Hematopoietic multipotent progenitor cell (in vitro differentiated cells): ENCODE measurements at places on chromosomes 2 and 18.

DNA sequence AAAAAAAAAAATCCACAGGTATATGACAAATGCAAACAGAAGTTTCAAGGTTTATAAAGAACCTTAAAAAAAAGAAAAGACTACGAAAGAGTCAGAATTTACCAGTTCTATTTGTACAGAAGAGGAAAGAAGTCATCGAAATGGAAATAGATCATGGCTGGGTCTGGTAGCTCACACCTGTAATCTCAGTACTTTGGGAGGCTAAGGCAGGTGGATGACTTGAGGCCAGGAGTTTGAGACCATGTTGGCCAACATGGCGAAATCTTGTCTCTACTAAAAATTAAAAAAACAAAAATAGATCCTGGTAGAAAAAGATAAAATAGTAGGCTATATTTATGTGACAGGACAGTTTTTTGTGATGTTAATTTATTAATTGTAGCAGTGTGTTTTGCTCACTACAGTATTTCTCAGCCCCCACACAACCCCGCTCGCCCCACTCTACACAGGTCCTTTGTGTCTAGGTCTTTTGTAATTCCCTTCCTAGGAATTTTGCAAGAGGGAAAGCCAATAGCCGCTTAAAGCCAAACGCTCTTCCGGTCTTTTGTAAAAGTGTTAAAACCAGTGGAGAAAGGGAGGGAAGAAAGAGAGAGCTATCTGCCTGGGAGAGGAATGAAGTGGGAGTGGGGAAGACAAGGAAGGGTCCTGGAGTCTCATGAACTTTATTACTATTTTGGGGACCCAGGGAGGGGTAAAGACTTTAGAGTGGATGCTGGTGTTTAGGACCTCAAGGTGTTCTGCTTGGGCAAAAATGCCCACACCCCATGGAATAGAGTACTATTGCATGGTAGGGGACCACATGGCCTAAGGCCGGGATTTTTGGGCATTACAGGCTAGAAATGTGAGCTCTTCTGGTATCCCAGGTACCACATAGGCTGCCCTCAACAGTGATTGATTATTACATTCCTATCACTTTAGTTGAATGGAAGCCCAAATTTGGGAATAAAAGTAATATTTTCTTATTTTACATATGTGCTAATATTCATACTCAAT lies 59.4 kb upstream of the XPO1 start:
- DNase-seq = no peak

GRCh38 chr18:11985586-11985985 lies 4.3 kb downstream of the IMPA2 start:
- DNase-seq = no peak

DNA sequence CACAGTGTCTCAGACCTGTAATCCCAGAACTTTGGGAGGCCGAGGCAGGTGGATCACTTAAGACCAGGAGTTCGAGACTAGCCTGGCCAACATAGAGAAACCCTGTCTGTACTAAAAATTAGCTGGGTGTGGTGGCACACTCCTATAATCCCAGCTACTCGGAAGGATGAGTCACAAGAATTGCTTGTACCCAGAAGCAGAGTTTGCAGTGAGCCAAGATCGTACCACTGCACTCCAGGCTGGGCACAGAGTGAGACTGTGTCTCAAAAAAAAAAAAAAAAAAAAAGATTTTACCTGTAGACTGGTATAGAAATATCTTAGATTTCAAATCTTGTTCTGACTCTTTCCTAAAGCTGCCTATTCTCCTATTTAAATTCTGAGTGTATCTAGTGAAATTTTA lies 7.2 kb upstream of the KLHL29 start:
- DNase-seq = no peak

- DNase-seq = no peak
Observed at GRCh38 chr18:9919564-9920232, 5.9 kb downstream of the VAPA start.

GRCh38 chr18:23617412-23618014 lies 31.2 kb upstream of the NPC1 start:
- DNase-seq = no peak

DNA sequence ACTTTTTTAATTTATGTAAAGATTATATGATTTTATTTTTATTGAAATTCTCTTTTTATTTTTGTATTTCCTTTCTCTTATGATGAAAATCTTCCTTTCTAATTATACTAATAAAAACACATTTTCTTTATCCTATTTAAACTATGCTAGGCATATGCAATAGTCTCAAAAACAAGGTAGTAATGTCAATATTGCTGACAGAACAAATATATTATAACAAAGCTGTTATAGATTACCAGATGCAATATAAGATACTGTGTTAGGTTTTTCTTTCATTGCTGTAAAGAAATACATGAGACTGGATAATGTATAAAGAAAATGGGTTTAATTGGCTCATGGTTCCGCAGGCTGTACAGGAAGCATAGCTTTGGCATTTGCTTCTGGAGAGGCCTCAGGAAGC lies 631.2 kb upstream of the SOX11 start:
- DNase-seq = no peak

GRCh38 chr2:166074430-166074829 lies 53.4 kb downstream of the SCN1A start:
- no peak for DNase-seq

GRCh38 chr2:134148843-134149472 lies 104.9 kb upstream of the MGAT5 start:
- DNase-seq = no peak

DNA sequence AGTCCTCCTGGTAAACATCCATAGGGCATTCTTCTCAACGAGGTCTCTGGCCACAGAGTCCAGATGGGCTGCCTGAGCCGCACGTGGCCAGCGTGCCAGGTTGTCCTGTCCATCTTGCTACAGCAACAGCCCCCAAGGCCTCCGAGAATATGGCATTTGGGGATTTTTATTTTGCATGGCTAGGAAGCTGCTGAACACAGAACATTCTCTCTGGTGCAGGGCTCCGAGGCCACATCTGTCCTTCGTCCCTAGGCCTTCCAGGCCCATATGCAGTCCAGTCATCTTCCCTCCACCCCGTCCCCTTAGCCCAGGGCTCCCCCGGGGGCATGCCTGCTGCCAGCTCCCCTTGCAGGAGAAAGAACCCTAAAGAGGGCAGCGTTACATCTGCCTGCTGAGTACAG lies 2.3 kb downstream of the HDAC4 start:
- DNase-seq = no peak

DNA sequence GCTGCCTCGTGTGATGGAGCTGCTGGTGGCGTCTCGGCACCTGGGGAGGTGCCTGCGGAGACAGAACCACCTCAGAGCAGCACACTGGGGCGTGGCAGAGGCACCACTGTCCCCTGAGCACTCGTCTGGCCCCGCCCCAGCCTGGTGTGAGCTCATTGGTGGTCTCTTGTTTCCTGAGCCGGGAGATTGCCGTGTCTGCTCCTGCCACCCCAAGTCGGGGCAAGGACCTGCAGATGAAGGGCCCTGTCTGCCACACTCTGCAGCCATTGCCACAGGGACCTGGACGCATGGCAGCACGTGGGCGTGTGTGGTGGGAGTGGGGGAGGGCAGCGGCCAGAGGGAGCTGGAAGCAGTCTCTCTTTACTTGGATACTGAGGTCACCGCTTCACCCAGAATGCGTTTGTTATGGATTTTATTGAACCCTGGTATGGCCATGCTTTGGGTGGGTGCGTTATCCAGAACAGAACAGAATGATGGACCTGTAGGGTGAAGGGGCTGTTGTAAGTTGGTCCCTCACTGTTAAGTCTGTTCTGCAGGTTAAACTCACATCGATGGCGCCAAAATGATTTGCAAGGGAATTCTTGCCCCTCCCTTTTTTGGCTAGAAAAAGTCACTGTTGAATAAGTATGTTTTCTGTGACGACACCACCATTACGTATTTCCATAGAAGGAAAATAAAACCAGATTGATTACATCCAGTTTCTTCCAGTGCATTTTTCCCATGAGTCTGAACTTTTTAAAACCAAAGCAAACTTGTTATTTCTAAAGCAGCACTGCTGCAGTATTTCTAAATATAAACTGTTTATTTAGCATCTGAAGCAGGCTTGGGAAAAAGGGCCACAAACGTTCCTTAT lies 92.0 kb downstream of the USP40 start:
- no peak for DNase-seq

- no peak for DNase-seq
Observed at GRCh38 chr2:44929735-44930273, 11.7 kb upstream of the SIX3 start.

GRCh38 chr2:128668946-128669345 lies 350.3 kb upstream of the HS6ST1 start:
- no peak for DNase-seq

DNA sequence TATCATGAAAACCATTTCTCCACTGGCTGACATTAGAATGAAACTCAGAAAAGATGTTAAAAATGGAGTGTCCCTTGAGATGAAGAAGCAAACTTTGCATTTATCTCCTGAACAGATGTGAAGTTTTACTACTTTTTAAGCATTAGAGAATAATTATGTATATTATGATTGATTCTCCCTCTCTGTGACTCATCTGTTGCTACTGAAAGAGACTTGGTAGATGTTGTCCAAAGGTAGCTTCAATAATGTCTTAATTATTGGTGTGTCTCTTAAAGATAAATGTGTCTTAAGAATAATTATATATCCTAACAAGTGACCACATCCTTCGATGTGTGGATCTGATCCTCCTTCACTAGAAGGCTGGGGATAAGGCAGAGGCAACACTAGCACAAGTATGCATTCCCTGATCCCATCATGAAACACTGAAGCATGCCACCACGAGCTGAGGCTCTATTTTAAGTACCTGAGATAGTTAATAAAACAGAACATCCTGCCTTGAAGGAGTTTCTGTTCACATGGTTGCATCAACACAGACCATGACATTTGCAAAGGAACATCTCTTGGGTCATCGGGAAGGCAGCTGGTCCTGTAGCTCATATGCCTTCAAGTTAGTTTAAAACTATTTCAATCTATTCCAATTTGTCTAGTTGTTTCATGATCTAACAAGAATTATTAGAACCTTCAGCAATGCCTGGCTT lies 15.5 kb downstream of the RND3 start:
- DNase-seq = no peak

- no peak for DNase-seq
Observed at GRCh38 chr18:70256994-70257393, 31.9 kb upstream of the SOCS6 start.

DNA sequence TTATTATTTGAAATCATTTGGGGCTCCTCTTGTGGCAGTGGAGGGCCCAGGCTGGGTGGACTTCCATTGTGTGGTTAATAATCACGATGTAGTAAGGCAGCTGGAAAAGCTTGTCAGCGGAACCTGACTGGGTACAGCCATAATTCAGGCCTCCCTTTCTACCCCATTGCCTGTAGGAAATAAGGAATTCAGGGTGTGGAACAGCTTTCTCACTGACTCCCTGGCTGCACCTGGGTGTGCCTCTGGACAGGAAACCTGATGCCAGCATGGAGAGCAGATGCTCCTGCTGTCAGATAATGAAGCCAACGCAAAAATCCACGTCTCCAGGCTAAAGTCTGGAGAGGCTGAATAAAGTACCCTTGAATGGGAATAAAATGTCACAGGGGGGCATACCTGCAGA lies 44.2 kb downstream of the LYPD6B start:
- DNase-seq = no peak

GRCh38 chr2:3325458-3326181 lies 52.0 kb downstream of the EIPR1 start:
- DNase-seq = no peak

GRCh38 chr18:74310411-74310810 lies 5.2 kb upstream of the C18orf63 start:
- no peak for DNase-seq

DNA sequence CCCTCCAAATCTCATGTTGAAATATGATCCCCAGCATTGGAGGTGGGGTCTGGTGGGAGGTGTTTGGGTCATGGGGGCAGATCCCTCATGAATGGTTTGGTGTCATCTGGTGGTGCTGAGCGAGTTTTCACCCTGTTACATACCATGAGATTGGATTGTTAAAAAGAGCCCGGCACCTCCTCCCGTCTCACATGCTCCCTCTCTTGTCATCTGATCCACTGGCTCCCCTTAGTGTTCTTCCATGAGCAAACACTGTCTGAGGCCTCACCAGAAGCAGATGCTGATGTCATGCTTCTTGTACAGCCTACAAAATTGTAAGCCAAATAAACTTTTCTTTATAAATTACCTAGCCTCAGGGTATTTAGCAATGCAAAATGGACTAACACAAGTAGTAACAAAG lies 405.0 kb upstream of the SLC39A10 start:
- no peak for DNase-seq

- no peak for DNase-seq
Observed at GRCh38 chr2:61443342-61444041, 27.4 kb downstream of the USP34 start.

DNA sequence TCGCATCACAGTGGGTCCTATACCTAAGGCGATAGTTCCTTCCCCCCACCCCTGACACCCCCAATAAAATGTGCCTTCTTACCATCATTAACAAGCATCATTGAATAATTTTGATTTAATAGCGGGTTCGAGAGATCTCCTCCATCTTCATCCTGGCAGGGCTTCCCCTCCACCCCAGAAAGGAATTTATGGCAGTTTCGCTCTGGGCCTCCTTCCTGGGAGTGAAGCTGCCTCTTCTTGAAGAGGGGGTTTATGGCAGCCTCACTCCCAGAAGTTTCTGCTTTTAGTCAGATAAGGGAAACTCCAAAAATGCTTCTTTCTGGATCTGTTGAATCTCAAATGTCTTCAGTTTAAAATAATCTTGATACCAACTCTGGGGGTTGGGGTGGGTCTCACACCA lies 45.7 kb downstream of the RRM2 start:
- DNase-seq = no peak

DNA sequence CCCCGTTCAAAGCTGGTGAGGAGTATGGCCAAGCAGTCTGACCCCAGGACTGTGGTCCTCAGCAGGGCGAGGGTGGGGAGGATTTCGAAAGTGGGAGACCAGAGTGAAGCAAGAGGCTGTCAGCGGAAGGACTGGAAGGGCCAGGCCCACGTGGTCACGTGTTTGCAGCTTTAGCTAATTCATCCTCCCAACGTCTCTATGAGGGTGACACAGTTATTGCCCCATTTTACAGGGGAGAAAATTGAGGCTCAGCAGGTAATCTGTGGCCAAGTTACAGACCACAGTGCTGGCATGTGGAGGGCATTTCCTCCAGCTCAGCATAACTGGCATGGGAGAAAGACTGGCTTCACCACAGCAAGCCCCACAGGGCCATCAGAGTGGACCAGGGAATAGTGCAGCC lies 45.4 kb upstream of the LTBP1 start:
- no peak for DNase-seq

DNA sequence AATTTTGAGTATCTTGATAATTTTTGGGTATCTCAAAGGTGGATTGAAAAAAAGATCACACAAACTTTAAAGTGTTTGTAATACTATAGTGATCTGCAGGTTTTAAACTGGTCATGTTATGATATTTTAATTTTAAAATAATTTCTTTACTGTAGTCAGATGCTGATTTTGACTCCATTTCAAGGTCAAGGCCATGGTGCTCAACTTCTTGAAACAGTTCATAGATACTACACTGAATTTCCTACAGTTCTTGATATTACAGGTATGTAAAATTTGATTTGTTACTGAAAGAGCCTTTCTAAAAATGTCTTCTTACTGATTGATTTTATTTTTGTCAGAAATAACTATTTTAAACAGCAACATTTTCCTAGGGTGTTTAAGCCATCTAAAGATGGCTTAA lies 33.1 kb upstream of the METAP1D start:
- no peak for DNase-seq

- no peak for DNase-seq
Observed at GRCh38 chr2:241645056-241645914, 7.8 kb downstream of the ATG4B start.

- DNase-seq = no peak
Observed at GRCh38 chr2:223897669-223898330, 47.3 kb downstream of the WDFY1 start.
